ENCODE measurements at places on chromosomes 5 and 9.

DNA sequence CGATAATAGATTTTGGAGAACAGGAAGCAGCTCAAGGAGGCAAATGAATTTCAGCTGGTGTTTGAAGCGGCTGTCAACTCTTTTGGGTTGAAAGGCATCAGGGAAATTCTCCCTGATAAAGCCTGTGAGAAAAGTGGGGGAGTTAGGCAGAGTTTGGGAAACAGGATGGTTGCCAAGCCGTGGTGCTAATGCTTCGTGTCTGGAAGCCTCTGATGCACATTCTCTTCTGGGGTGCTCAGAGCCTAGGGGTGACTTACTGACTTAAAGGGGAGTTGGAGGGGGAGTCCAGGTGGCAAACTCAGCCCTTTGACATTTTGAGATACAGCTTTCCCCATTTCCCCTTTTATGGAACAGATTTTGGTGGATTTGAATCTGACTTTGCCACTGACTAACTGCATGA lies 202.5 kb upstream of the CLINT1 start:
- DNase-seq: no peak

GRCh38 chr9:75152416-75152815 lies 64.1 kb downstream of the OSTF1 start:
- DNase-seq: no peak

GRCh38 chr5:178244576-178244975 lies 12.0 kb upstream of the PHYKPL start:
- no peak for DNase-seq

DNA sequence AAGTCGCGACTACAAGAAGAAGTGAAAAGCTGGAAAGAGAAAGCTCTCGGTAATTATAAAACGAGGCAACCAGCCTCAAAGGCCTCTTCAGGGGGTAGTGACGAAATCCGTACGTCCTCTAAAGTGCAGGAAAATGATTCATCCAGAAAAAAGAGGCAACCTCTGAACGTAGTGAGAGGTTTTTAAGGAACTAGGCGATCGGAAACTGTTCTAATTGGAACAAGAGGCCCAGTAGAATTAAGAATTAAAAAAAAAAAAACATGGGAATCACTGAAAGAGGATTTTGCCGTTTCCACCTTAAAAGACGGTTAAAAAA lies 1.0 kb downstream of the CSNK1A1 start:
- DNase-seq: peak; percentile 66

DNA sequence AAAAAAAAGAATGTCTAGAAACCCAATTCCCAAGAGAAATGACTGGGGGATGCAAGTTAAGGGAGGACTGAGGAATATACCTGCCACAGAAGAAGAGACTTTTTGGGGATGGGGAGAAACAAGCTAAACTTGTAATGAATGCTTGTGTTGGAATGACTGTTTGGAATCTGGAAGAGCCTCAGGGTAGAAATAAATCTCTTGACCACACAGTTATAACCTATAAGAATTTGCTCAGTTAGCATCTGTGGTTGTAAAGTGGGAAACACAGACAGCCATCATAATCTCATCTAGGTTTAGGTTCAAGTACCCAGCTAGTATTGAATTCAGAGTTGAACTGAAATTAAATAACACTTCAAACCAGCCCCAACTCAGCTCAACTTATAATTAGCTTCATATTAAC lies 678.3 kb upstream of the CHD1 start:
- DNase-seq: no peak

- peak; percentile 79 for DNase-seq
Observed at GRCh38 chr5:167639766-167640165, 651.7 kb upstream of the WWC1 start.

GRCh38 chr9:136759001-136759400 lies 958 bp upstream of the LCN8 start:
- no peak for DNase-seq

- no peak for DNase-seq
Observed at GRCh38 chr5:139601429-139601828, 40.3 kb downstream of the UBE2D2 start.

DNA sequence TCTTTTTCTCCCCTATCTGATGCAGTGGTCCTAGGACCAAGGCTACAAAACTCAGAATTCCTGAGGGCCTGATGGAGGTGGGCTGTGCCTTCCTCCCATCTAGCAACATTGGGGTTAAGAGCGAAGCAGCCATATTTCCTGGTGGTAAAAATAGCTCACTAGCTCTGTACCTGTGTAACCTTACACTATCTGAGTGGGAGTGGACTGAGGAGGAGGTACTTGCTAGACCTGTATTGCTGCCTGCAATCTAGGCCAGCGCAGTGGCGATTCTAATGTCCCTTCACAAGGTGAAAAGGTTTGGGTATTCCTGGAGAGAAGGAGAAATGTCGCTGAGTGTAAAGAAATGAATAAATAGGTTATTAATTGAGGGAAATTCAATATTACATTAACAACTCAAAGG lies 80.2 kb upstream of the LIFR start:
- DNase-seq: peak; percentile 53

GRCh38 chr5:172891716-172892421 lies 57.8 kb downstream of the ERGIC1 start:
- DNase-seq: peak; percentile 88

DNA sequence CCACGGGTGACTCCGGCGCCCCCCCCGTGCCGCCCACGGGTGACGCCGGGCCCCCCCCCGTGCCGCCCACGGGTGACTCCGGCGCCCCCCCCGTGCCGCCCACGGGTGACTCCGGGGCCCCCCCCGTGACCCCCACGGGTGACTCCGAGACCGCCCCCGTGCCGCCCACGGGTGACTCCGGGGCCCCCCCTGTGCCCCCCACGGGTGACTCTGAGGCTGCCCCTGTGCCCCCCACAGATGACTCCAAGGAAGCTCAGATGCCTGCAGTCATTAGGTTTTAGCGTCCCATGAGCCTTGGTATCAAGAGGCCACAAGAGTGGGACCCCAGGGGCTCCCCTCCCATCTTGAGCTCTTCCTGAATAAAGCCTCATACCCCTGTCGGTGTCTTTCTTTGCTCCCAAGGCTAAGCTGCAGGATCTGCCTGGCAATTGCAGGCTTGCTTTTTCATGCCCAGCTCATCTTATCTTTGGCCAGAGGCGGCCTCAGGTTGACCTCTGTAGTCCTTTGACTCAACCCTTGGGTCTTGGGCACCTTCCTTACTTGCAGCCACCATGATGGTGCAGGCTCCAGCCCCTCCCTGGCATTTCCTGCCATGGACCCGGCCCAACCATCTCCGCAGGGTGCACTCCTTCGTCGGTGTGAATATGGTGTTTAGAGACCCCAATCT lies 9.8 kb downstream of the CEL start:
- DNase-seq: no peak

GRCh38 chr5:91311697-91312501 lies 71.2 kb downstream of the ARRDC3 start:
- DNase-seq: peak; percentile 99

- no peak for DNase-seq
Observed at GRCh38 chr5:35830587-35830986, 26.1 kb upstream of the IL7R start.

DNA sequence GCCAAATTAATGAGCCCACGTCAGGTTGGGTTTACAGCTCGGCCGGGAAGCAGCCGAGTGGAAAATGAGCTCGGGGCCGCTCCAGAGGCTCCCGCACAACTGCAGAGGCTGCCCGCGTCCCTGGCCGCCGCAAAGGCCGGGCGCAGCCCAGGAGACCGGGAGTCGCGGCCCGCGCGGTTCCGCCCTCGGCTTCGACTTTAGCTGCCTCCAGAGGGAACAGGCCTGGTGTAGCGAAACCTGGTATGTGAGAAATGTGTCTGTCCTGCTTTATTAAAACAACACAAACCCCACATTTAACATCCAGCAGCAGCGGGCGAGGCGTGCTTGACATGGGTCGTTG lies 66.2 kb downstream of the FOXD1 start:
- DNase-seq: peak; percentile 30

GRCh38 chr5:6291961-6292360 lies 86.4 kb downstream of the MED10 start:
- peak; percentile 21 for DNase-seq
